ENCODE measurements at places on chromosomes 5 and 9.
A peak's percentile ranks its signal among the peaks of the same experiment; 100 is the strongest.

DNA sequence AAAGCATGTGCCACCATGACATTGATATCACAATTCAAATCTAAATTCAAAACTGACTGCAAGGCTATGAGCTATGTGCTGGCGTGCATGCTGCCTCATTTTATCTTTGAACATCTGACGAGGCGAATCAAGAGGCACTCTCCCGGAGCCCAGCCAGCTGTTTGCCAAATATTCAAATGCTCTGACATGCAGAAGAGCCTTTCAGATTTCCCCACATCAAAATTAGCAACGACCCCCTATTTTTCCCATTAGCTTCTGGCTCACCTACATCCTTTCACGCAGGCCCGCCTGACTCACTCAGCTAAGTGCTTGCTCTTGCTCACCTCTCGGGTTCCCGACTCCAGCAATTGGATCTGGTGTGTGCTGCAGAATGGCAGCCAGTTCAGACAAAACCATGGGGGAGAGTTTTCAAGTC lies 159.0 kb downstream of the NR2F1-AS1 start:
- DNase-seq: no peak

DNA sequence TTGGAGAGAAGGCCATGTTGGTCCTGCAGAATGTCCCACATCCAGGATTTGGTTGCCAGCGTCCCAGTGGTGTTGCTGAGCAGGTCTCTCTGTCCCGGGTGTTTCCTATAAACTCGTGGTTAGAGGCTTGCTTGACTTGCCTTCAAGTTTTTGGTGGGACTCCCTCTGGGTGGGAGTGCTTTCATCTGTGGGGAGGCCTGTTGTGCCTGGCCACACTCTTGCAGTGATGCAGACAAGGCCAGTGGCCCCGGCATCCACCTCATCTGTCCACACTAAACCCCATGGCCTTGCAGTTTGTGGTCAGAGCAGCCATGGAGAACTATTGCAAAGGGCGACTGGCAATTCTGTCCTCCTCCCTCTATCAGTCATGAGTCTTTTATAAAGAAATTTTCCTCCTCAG lies 71.8 kb downstream of the PHF2 start:
- DNase-seq: no peak

- DNase-seq: no peak
Measured at GRCh38 chr5:136886608-136887007, 521.3 kb upstream of the TRPC7 start.

DNA sequence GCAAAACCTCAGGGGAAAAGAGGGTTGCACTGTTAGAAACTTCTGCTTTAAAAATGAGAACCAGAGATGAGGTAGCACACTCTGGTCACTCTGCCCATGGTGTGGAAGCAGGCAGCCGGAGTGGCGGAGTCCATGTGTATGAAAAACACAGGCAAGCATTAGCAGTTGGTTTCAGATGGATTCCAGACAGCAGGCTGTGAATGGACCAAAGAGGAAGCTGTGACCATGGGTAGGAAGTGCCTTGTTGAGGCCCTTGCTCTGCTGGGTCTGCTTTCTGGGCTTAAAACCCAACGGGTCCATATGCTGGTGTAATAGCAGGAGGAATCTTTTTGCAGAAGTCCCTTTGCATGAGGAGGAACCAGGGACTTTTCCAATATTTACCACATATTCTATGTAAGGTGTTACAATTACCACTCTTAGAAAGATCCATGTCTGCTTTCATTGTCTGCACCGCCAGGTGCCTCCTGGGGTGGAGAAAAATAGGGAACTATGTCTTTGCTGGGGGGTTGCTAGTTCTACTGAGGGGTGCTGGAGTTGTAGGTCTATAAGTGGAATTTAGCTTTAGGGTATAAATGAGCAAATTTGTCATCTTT lies 77.0 kb downstream of the ANKRD55 start:
- no peak for DNase-seq

- DNase-seq: no peak
Measured at GRCh38 chr5:73922875-73923557, 297.0 kb downstream of the ARHGEF28 start.

DNA sequence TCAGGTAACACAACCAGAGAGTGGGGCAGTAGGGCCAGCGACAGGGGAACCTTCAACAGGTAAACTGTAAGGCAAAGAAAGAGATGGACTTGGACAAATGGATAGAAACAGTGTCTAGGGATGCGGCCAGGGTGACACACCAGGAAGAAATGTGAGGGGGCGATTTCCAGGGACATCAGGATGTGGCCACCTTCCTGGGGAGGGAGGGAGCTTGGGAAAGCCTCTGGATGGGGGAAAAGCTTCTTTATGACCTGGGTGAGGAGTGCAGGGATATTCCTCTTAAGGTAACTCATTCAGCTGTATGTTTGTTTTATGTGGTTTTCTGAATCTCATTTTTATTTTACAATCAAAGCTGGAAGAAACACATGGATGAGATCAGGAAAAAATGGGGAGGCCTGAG lies 11.9 kb upstream of the NXNL2 start:
- peak; percentile 54 for DNase-seq

DNA sequence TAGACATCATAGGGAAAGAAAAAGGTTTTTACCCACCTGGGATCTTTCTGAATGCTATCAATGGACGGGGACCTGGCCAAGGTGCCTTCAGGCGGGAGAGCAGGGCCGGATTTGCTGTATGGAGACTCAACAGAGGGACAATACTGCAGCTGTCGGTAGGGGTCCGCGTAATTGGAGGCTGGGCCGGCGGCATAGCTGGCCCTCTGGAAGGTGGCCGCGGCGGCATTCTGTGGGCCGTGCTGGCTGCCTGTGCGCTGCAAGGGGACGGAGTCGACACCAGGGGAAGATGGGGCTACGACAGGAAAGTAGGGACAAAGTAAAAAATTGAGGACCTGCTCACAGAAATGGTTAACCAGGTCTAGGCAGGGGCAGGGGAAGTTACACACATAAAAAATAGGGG lies 557.9 kb downstream of the CTNND2 start:
- no peak for DNase-seq

- DNase-seq: no peak
Measured at GRCh38 chr5:175336781-175337180, 107.2 kb downstream of the DRD1 start.

DNA sequence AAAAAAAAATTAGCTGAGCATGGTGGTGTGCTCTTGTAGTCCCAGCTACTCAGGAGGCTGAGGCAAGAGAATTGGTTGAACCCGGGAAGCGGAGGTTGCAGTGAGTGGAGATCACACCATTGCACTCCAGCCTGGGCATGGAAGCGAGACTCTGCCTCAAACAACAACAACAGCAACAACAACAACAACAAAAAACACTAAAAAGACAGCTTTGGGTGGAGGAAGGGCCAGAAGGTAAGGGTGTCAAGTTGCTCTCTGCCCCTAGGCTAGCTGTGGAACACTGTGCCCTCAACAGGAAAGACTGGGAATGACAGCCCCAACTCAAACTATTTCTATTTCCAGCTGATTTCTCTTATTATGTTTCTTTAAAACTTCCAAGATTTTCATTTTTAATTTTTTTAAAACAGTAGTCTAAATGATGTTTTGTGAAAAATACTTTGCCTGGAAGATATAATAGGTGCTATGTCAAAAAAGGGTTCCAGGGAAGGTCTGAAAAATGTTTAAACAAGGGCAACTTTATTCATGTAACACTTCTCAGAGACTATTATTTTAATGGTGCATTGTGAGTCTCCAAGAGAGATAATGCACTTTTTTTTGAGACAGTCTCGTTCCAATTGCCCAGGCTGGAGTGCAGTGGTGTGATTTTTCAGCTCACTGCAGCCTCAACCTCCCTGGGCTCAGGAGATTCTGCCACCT lies 29.9 kb downstream of the CLINT1 start:
- no peak for DNase-seq

- DNase-seq: no peak
Measured at GRCh38 chr9:90974016-90974415, 172.4 kb downstream of the SYK start.

DNA sequence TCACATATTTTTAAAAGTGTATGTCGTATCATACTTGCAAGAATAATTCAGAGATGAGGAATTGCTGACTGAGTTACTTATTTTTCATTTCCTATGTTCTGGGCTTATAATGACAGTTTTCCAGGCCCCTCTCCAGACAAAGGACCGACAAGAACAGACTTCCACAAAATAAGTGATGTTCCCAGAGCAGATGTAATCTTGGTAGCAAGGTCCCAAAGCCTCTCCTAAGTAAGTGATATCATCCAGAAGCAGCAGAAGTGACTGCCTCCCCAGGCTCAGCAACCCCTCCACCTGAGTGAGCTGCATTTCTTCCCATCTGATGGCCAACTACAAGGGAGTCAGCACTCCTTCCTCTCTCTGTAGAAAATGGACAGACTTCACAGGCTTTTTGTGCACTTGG lies 57.1 kb downstream of the SEMA6A start:
- no peak for DNase-seq

GRCh38 chr9:87436716-87437115 lies 61.0 kb upstream of the DAPK1 start:
- no peak for DNase-seq

- DNase-seq: no peak
Measured at GRCh38 chr9:23702311-23702922, 123.6 kb downstream of the ELAVL2 start.

DNA sequence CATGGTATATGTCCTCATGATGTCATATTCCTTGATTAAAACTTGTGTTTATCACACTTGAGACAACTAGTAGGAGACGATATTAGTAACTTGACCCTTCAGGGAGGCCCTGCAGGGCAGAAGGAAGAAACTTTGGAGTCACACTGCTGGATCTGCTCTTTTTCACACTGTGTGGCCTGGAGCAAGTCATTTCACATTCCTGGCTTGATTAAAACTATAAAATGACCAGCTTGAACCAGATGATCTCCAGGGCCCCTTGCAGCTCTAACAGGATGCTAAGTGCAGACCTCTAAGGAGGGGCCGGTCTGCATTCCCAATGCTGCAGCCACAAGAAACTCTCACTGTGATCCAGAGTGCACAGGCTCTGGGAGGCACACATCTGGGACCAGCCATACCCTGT lies 146.4 kb upstream of the ZNF366 start:
- DNase-seq: no peak

All from HFF-Myc (cell line).